ENCODE measurements at places on chromosomes 7 and 10.

DNA sequence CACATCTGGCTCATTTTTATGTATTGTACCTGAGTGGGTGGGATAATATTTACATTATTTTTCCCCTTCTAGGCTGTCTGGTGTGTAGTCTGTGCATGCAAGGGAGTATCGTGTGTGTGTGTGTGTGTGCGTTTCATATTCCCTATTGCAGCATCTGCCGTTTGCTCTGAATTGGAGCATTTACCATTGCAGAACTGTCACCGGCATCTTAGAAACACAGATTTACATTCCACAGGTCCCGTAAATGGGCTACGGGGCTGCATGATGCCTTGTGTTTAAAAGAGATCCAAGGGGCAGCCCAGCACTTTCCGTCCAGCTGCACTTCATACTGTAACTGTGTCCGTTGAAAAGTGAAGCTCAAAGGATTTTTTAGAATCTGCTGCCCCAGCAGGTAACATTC is 167.1 kb upstream of the KIAA1217 start:
- DNase-seq = no peak

- DNase-seq = no peak
These were observed 13.9 kb upstream of the FAM20C start for GRCh38 chr7:178444-178843.

GRCh38 chr10:79941146-79941545 is 7.8 kb downstream of the SFTPD start:
- DNase-seq = no peak

- DNase-seq = no peak
These were observed 77.4 kb upstream of the HPS1 start for GRCh38 chr10:98524124-98524523.

- DNase-seq = no peak
These were observed 4.4 kb upstream of the ABHD11 start for GRCh38 chr7:73742753-73743641.

DNA sequence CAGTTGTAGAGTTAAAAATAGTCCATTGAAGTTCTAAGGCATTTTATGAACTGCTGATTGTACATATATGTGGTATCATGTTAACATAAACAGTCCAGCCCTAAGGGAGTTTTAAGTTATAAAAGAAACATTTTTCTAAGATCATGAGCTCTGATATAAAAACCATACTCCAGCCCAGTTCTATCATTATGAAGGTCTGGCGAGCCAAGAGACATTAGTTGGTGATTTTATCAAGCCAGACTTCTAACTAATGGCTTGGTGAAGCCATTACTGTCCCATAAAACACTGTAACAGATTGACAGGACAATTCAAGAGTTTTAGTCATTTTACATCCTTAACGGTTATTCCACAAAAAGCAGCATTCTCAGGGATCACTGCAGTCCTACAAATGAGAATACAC is 221.6 kb downstream of the RNLS start:
- DNase-seq = no peak

GRCh38 chr10:131099028-131099726 is 212.3 kb downstream of the TCERG1L start:
- no peak for DNase-seq

DNA sequence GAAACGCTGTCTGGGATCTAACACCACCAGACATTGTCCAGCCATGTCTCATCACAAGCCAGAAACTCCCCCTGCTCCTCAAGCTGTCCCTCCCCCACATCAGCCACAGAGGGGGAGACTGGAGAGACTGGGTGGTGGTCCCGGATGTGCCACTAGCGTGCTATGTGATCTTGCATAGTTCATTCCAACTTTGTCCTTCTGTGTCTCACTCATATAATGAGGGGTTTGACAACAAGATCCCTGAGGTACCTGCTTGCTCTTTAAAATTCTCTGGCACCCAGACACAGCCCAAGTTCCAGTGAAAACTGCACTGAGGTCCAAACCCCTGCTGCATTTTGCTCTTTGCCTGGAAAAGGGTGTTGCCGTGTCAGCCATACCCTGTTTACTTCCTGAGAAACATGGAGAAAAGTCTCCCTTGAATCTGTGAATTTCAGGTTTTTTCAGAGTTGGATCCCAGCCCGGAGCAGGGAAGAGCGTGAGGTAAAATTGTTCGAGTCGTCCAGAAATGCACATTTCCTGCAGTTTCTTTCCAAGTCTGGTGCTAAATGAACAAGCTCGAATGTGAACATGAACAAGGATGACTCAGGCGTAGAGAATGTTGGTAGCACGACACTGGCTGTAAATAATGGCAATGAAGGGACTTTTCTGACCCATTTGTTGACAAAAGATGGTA is 156.6 kb downstream of the CCDC3 start:
- DNase-seq = no peak

DNA sequence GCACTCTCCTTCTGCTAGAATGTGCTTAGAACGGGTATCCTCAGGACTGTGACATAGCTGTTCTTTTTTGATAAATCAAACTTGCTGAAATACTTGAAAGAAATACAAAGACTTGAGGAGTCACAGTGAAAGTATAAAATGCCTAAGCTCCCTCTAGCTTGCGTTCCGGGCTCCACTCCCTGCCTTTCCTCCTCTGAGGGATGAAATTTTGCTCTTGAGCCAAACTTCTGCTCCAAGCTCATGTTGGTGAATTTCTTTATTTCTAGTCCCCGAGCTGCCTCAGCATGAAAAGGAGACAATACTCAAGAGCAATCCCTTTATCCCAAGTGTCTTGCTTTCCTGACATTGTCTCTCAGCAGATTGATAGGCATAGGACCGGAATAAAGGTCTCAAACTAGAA is 499.6 kb upstream of the ADARB2 start:
- DNase-seq = no peak

DNA sequence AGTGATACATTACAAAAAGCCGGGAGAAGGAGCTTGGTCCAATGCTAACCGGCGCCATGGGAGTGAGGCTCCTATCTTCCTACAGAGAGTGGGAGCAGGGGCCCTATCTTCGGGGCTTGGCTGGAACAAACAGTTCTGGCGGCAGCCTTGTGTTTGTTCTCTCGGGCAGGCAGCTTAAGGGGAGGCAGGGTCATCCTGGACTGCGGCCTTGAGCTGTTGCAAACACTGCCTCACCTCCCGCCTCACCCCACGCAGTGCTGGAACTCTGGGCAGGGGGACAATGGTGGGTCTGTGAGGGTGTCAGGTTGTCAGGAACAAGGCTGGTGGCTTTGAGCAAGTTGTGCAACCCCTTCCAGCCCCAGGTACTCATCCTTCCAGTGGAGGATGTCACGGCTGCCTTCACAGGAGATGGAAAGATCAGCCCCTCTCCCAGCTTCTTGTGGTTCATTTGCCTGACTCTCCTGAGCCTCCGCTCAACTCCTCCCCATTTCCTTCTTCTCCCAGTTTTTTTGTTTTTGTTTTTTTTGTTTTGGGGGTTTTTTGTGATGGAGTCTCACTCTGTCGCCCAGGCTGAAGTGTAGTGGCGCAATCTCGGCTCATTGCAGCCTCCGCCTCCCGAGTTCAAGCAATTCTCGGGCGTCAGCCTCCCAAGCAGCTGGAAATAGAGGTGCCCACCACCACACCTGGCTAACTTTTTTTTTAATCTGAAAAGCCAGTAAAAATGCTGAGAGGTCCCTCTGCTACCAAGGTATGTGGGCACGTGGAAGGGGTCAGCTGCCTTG is 57.4 kb downstream of the SPOCK2 start:
- DNase-seq = no peak
